Mesangial cell (primary cell): ENCODE measurements at places on chromosomes 3 and 15. TPM values are rescaled to one million over a fixed set of nuclear protein-coding genes. Genes with fewer than 3 reads are reported as not detected.

The OR5K2 gene
- not detected in 2 replicates for total RNA-seq

The CKMT1A gene
- total RNA-seq, result 0.63 TPM in 1 of 2 replicates, not detected in the other

The STARD9 gene
- 3.4 and 6.8 TPM in 2 replicates for total RNA-seq

The ZNF860 gene
- total RNA-seq, result 0.65 and 1.9 TPM in 2 replicates

The SLC9C1 gene
- not detected in 2 replicates for total RNA-seq
